ENCODE measurements at places on chromosomes 16 and 17.

DNA sequence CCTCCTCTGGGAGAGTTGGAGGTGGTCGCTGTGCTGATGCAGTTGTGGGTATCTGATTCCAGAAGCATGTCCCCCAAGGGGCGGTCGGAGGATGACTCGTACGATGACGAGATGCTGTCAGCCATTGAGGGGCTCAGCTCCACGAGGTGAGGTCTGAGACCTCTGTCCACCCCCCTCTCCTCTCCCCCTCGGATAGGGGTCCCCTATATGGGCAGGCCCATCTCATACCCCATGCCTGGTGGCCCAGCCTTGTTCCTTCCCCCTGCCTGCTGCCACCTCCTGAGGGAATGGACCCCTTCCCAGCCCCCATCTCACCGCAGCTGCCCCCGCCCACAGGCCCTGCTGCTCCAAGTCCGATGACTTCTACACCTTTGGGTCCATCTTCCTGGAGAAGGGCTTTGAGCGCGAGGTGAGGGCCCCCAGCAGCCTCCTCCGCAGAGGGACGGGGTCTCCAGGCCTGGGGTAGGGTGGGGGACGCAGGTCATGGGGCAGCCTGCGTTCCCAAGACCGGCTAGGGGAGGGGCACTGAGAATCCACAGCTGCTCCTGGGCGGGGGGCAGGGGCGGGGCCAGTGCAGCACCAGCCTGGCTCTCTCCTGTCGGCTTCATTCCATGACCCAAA is 39.2 kb downstream of the ADCY7 start:
- H3K27me3 ChIP-seq = no peaks in the 10 kb centered on the region
- H3K4me1 ChIP-seq = peaks cover 14% of the 10 kb centered on the region
- no peak overlapping the region for H3K4me3 ChIP-seq
- peaks cover 89% of the 10 kb centered on the region for H3K36me3 ChIP-seq
- no peak overlapping the region for H3K27ac ChIP-seq

GRCh38 chr17:32281011-32281451 is 15.4 kb downstream of the RHBDL3 start:
- H3K4me1 ChIP-seq = no peaks in the 10 kb centered on the region
- H3K4me3 ChIP-seq = no peak overlapping the region
- no peaks in the 10 kb centered on the region for H3K36me3 ChIP-seq
- no peak overlapping the region for H3K27ac ChIP-seq

- peaks cover 31% of the 10 kb centered on the region for H3K4me1 ChIP-seq
- no peak overlapping the region for H3K4me3 ChIP-seq
- H3K27ac ChIP-seq = no peak overlapping the region
- peaks cover 19% of the 10 kb centered on the region for H3K36me3 ChIP-seq
These were observed 16.1 kb downstream of the KATNB1 start for GRCh38 chr16:57751539-57752202.

DNA sequence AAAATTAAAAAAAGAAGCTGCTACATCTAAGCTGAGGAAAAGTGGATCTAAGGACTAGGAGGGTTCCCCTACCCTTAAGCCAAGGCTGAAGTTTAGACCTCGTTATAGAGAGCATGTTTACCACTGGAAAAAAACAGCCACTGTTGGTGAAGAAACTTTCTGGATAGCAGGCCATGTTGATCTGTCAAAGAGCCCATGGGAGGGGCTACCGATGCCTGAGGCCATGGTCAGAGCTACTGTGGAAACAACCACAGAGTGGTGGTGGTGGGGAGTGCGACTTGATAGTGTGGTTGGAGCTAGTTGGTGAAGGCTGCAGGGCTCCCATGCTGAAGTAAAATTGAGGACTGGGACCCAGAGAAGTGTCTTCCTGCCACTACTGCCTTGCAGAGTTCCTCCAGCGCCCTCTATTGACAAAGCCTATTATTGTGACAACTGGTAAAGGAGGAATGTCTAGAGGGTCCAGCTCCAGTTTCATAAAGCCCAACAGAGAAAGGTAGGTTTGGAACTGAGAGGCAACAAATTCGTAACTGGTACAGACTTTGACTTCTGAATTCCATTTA is 12.7 kb upstream of the FAM20A start:
- no peak overlapping the region for H3K27ac ChIP-seq
- no peak overlapping the region for H3K4me3 ChIP-seq
- H3K27me3 ChIP-seq = peaks cover 3% of the 10 kb centered on the region
- DNase-seq = peak; percentile 37

DNA sequence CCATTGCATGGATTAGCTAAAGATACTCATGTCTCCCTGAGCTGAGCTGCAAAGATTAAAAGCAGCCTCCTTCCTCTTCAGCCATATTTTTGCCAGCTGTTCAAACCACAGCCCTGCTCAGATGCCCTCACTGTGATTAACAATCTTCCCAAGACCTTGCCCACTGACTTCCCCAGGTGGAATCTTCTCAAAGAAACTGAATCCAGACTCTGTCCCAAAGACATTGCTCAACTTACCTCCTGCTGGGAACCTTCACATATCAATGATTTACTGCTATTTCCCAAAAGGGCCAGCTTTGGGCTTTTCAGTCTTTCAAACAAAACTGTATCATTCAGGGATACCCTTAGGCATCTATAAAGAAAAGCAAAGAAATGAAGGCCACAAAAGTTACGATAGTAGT is 9.2 kb downstream of the C17orf67 start:
- no peak overlapping the region for H3K27ac ChIP-seq
- no peaks in the 10 kb centered on the region for H3K36me3 ChIP-seq
- no peak overlapping the region for H3K4me3 ChIP-seq
- peaks cover 2% of the 10 kb centered on the region for H3K4me1 ChIP-seq
- H3K27me3 ChIP-seq = no peaks in the 10 kb centered on the region

DNA sequence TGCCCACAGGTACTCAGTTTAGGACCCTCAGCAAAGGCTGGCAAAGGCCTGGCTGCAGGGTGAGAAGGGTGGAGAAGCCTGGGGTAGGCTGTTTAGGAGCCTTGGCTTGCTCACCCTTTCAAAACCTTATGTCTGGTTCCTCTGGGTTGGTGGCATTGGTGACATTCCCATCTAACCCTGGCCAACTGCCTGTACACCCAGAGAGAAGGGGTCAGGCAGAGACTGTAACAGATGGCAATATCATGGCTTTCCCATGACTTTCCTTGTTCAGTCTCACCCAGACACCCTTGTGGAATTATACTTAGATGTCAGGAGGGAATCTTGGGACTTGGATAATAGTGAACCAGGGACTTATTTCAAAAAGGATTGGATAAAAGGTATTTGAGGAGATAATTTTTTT is 18.5 kb upstream of the LLGL1 start:
- no peaks in the 10 kb centered on the region for H3K4me1 ChIP-seq
- no peak overlapping the region for H3K27ac ChIP-seq
- DNase-seq = no peak
- H3K27me3 ChIP-seq = no peaks in the 10 kb centered on the region
- H3K4me3 ChIP-seq = no peak overlapping the region

GRCh38 chr17:69223809-69224208 is 4.8 kb downstream of the ABCA10 start:
- H3K27ac ChIP-seq = no peak overlapping the region
- H3K4me3 ChIP-seq = no peak overlapping the region
- DNase-seq = no peak
- no peaks in the 10 kb centered on the region for H3K27me3 ChIP-seq
- H3K4me1 ChIP-seq = no peaks in the 10 kb centered on the region
